ENCODE measurements at places on chromosomes 1 and 21.

- DNase-seq = peak; percentile 49
Measured at GRCh38 chr1:41474490-41475271, 9.8 kb downstream of the EDN2 start.

DNA sequence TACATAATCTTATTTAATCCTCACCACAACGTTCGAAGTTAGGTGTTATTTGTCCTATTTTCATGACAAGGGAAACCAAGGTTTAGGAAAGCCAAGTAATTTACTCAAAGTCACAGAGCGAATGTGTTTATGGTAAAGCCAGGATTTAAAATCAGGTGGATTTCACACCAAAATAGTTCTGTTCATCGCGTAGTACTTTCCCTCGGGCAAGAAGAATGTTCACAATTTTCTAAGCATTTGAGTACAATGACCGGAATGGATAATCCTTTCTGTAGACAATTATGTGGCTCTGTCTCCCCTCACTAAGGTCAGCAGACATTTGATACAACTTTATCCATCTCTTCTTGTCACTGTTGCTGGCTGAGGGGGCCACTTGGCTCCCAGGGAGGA lies 204.2 kb downstream of the ST6GALNAC3 start:
- no peak for DNase-seq

DNA sequence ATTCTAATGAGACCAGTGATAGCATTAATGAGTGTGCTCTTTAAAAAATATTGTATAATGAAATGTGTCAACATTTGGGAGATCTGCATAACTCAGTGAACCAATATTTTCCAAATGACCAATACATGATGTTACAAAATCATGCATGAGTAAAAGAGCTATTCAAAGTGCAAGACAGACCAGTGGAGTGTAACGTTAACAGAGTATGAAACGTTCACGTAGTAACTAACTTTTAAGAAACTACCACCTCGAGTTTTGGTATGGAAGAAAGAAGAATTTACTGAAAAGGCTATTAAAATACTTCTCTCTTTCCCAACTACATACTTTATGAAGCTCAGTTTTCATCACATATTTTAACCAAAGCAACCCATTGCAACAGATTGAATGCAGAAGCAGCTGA lies 9.6 kb upstream of the SLC6A9 start:
- no peak for DNase-seq

DNA sequence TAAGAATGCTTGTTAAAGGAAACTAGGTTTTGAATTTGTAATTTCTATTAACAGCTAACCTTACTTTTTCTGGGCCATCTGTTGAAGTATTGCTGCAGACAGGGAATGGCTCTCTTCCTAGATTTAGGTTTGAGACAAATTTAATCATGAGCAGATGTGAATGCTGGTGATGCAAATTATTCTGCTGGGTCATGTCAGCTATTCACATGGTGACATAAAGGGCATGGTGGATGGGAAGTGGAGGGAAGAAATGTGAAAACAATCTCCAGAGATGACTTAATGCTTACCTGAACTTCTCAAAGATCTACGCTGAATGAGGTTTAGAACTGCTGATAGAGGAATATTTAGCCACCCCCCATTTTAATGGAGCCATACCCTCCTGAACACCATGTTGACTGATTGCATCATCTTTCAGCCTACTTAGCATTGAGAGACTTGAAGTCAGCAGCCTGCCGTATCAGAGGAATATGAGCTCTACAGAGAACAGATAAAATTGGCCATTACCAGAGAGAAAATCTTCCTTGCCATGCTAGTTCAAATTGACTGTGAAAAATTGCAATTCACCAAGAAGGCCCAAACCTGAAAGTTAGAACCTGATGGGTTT lies 138.8 kb downstream of the HHAT start:
- DNase-seq = no peak

DNA sequence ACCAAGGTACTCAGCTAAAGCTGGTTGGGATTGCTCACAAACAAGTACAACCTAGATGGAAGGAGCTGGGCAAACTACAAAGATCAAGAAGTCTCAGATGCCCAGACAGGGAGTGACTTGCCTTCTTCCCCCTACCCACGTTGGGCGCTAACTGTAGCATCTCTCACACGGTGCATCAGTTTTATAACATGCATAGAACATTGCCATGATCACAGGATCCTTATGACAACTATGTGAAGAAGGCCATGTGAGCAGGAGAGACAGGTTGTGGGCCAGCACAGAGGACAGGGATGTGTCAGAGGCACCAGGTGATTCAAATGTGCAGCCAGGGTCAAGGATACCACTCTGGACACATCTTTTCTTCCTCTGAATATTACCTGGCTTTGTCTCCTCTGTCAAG lies 28.3 kb upstream of the CYP4B1 start:
- no peak for DNase-seq

- no peak for DNase-seq
Measured at GRCh38 chr1:10597492-10598388, 123.0 kb downstream of the PEX14 start.

DNA sequence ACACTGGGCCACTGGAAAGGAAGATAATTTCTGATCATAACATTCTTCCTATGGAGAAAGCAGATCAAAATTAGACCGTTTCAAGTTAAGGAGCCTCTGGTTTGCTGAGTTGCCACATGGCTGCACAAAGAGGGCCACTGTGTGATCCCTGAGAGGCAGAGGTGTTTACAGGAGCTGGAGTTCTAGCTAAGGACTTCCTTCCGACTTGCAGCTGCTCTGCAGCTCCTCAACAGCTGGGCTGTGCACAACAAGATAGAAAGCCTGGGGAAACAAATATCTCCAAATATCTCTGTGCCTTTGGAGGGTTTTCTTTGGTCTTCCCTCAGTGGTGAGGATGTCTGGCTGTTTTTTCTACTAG lies 26.8 kb downstream of the GADD45A start:
- DNase-seq = no peak

- DNase-seq = no peak
Measured at GRCh38 chr1:167090314-167090942, at the start of gene GPA33. TSS of gene GPA33 (minus strand) at chr1:167090377. CDS start at chr1:167090287, 90 bp downstream.

- DNase-seq = no peak
Measured at GRCh38 chr1:63005812-63006211, 221.9 kb downstream of the ATG4C start.

- DNase-seq = peak; percentile 47
Measured at GRCh38 chr1:9249534-9250410, 15.2 kb downstream of the H6PD start.

DNA sequence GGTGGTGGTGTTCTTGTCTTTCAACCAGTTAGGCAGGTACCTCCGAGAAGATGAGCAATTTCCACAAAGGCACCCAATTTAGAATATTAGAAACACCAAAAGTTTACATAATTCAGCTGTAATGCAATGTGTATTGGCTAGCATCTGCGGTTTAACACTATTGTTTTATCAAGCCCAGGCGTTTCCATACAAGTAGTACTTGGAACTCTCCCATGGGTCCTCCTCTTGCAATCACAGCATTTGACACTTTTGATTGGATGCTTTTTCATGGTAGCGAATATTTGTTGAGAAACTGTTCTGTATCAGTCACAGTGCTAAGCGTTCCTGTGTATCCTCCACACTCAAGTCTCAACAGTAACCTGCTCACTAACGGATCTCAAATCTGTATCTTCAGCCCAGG lies 20.1 kb upstream of the MAP1LC3C start:
- no peak for DNase-seq

DNA sequence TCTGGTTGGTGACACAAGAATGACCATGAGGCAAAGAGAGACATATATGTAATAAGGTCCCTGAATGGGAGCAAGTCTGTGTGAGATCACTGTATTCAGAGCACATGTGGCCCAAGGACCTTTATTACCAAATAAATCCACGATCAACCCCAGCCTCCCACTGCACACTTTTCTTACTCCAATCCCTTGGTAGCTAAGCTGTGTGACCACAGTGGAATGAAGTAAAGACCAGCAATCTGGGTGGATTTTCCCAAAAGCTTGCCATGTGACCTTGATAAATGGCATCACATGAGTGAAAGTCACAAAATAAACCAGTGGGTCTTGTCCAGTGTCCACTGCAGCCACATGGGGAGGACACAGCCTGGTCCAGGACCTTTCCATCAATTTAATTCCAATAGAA lies 36.7 kb upstream of the TLR5 start:
- no peak for DNase-seq

GRCh38 chr1:6460301-6461050 lies 5.5 kb downstream of the TNFRSF25 start:
- DNase-seq = no peak

- no peak for DNase-seq
Measured at GRCh38 chr21:14495075-14495474, 51.0 kb downstream of the SAMSN1 start.

GRCh38 chr1:2548068-2548589 lies 8.0 kb upstream of the TNFRSF14 start:
- peak; percentile 84 for DNase-seq

DNA sequence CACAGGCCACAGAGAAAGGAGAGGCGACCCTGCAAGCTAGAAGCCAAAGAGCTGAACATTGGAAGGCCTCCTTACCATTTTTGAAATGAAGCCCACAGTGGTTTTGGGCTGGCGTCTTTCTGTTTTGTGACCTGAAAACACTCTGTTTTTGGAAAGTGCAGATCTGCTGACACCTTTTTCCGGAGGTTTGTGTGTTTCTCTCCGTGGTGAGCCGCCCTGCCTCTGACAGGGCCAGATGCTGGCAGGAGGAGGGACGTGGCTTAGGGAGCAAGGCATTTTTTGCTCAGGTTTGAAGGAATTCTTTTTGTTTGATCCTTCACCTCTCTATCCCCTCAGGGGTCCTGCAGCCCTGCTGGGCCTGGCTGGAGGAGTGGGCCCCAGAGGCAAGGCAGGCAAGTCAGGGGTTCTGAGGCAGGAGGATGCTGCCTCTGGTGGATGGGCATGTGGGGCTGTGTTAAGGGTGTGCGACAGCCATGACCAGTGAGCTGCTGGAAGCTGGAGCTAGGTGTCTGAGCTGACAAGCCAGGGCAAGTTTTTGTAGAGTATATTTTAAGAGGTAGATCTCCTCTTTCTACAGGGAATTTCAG lies 133.8 kb downstream of the CAMTA1 start:
- no peak for DNase-seq

- no peak for DNase-seq
Measured at GRCh38 chr1:25869909-25870606, 5.5 kb downstream of the PAQR7 start.

- no peak for DNase-seq
Measured at GRCh38 chr1:212286556-212287131, 1.4 kb downstream of the PPP2R5A start.

- peak; percentile 63 for DNase-seq
Measured at GRCh38 chr1:32400876-32401631, 6.8 kb upstream of the BSDC1 start.

DNA sequence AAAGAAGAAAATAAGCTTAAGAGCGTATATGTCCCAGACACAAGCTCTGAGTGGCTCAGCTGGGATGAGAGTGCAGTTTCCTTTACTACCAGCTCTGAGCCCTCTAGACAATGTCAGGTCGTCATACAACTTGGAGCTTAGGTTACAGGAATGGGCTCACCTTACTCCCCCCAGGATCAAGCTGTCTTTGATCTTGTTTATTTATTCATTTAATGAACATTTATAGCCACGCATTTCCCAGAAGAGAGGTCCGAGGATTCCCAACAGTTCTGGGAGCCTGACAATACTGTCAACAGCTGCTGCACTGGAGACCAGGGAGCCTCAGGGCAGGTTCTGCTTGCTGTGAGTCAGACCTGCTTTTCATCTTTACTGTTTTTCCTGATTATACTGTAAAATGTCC lies 378.9 kb downstream of the PLPP3 start:
- DNase-seq = peak; percentile 35

DNA sequence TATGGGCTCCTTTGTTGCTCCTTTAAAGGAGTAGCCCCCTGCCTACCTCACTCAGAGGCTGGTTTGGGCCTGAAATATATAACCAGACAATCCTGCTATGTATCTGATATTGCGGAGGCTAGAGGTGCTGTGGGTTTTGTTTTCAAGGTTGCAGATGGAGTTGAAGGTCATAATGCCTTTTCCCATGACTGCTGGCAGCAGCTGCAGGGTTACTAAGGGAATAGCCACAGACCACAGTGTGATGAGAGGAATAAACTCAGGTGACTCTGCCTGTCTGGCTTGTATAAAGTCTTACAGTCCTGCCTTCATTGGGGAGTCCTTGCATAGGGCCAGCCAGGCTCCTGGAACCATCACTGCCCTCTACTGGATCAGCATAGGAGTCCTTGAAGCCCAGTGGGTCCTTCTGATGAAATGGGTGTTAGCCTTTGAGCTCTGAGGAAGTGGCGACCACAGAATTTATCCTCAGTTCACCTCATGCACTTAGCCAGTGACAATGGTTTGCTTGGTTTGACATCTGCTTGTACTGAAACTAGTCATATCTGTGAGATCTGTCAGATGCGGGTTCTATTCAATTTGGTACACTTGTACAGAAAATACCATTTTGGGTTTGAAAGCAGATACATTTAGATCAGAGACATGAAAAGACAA lies 174.4 kb upstream of the HMCN1 start:
- no peak for DNase-seq

DNA sequence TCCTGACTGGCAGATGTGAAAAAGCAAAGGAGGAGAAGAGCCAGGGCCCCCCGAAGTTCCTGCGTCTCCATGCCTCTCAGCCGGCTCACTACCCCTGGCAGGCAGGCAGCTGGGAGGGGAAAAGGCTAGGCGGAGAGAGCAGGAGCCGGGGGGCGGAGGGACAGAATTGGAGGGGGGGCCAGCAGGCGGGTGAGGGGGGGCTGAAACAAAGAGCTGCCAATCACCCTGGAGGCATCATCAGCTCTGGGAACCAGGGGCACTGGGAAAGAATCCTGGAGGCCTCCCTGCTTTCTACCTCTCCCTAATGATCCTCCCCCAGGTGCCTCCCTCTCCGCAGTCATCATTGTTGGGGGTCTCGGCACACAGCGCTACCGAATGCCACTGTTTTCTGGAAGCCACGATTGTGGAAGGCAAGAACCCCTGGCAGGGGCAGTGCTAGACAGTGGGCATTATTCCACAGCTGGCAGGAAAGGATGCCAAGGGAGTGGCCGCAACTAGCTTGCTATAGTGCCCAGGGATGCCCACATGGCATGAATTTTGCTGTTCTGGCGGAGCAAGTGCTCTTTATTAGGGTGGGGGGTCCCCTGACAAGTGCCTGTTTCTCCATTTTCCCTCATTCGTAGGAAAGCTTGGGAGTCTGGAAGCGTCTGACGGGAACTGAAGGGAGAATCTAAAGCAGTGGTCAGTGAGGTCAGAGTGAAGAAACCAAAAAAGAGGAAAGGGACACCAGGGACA lies at the start of gene THBS3:
Gene THBS3, minus strand, starts transcription at position 92 of the 735 bp plus-strand sequence. Its CDS starts 21 bp downstream, at position 71.
- DNase-seq = peak; percentile 74

- DNase-seq = no peak
Measured at GRCh38 chr1:20165522-20165951, 20.4 kb upstream of the UBXN10 start.
